SHP77 (cell line): ENCODE measurements at places on chromosomes 11 and 22.

GRCh38 chr22:19693981-19694670 is 20.2 kb upstream of the SEPTIN5 start:
- DNase-seq: no peak

GRCh38 chr11:73932781-73933180 is 18.0 kb upstream of the DNAJB13 start:
- DNase-seq: no peak

DNA sequence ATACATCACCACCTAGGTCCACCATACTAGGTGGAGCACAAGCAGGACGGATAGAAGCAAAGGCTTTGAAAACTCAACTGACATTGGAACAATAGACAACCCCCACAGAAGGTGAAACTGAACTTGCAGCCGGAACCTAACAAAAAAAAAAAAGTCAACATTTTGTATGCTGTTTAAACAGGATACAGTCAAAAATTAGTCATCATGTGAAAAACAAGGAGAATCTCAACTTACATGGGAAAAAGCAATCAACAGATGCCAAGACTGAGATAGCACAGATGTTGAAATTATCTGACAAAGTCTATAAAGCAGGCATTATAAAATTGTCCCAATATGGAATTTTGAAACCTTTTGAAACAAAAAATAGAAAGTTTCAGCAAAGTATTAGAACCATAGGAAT is 123.8 kb downstream of the RAB38 start:
- DNase-seq: no peak

- DNase-seq: no peak
These were observed 15.2 kb upstream of the CARD10 start for GRCh38 chr22:37534445-37534844.

DNA sequence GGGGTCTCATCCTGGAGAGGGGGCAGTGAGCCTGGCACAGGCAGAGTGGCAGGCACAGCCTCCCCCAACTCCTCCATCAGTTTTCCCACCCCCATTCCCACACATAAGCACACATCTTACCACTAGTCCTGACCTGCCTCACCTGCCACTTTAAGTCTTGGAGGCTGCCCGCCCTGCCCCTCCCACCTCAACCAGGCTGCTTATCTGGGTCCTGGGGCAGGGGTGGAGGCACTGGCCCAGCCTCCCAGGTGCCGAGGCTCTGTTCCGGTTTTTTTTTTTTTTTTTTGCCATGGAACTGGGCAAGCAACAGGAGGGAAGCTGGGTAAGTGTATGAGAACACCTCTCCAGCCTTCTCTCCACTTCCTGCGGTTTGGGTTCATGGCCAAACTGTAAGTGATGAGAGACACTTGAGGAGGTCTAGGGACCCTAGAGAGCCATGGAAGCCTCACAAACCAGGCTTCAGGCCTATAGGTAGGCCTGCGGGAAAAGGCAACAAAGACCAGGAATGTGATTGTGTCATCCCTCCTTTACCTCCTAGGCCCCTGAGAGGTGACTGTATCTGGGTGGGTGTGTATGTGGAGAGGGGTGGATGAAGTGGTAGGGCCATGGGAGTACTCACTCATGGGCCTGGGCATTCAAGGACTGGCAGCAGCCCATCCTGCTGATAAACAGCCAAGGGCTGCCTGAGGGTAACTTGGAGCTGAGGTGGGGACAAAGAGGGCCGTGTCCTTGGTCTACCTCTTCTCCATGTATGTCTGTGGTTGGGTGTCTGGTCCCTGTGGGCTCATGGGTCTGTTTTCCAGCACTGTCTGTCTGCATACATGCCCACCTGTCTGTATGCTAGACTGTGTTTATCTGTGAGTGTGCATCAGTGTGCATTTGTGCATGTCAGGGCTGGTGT is 22.6 kb downstream of the PHLDB1 start:
- DNase-seq: no peak

DNA sequence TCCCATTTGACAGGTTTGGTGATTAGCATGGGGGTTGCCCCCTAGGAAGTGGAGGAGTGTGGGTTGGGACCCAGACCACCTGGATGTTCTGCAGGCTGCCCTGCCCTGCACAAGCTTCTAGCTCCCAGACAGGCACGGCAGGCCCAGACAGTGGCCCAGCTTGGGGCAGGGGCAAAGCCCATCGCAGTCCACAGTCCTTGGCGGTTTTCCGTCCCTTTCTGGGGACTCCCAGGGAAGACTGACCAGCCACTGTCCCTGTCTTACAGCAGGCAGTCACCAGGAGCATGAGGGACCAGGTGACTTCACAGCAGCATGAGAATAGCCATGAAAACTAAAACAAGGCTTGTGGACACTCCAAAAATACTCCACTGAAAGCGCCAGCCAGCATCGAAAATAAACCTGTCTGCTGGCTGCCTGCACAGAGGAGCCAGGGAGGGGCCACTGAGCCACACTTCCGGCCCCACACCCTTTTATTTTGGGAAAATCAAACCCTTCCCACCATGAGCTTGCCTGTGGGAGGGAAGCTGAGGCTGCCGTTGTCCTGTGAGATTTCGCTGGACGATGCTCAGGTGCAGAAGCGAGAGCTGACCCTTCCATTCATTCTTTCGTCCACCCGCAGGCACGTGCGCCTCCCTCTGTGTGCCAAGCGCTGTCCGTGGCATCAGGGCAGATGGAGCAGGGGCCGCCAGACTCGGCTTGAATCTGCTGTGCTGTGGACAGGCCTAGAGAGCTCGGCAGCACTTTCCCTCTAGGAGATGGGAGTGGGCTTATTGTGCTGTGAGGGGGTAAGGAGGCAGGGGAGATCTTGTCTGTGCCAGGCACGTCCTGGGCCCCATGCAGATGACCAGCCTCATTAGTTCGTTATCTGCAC is 28.0 kb downstream of the FADD start:
- DNase-seq: no peak

- no peak for DNase-seq
These were observed 58.3 kb upstream of the SORL1 start for GRCh38 chr11:121393855-121394254.

DNA sequence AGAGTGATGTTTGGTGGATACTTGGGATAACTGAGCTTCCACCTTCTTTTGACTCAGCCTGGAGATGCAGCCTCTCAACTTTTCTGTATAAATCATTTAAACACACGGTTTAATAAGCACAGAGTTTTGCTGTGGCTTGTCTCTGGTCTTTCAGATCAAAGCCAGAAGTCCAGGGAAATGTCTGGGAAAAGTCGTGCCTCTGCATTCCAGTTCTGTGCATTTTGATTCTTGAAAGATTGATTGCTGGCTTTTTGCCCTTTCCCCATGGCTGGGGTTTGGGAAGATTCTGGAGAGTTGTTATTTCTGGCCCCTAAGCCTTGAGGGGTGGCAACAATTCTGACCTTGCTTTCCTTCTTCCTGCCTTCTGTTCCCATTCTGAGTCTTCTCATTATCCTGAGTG is 154.1 kb downstream of the COMMD9 start:
- no peak for DNase-seq

GRCh38 chr11:72326151-72326848 is 82.3 kb upstream of the PHOX2A start:
- no peak for DNase-seq

DNA sequence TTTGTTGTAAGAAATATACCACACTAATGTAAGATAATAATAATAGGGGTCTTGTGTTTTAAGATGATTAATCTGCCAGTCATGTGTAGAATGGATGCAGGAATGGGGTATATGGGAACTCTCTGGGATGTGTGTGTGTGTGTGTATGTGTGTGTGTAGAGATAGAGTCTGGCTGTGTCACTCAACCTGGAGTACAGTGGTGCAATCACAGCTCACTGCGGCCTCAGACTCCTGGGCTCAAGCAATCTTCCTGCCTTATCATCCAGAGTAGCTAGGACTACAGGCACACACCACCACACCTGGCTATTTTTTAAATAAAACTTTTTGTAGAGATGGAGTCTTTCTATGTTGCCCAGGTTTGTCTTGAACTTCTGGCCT is 11.5 kb upstream of the PANX1 start:
- DNase-seq: no peak

DNA sequence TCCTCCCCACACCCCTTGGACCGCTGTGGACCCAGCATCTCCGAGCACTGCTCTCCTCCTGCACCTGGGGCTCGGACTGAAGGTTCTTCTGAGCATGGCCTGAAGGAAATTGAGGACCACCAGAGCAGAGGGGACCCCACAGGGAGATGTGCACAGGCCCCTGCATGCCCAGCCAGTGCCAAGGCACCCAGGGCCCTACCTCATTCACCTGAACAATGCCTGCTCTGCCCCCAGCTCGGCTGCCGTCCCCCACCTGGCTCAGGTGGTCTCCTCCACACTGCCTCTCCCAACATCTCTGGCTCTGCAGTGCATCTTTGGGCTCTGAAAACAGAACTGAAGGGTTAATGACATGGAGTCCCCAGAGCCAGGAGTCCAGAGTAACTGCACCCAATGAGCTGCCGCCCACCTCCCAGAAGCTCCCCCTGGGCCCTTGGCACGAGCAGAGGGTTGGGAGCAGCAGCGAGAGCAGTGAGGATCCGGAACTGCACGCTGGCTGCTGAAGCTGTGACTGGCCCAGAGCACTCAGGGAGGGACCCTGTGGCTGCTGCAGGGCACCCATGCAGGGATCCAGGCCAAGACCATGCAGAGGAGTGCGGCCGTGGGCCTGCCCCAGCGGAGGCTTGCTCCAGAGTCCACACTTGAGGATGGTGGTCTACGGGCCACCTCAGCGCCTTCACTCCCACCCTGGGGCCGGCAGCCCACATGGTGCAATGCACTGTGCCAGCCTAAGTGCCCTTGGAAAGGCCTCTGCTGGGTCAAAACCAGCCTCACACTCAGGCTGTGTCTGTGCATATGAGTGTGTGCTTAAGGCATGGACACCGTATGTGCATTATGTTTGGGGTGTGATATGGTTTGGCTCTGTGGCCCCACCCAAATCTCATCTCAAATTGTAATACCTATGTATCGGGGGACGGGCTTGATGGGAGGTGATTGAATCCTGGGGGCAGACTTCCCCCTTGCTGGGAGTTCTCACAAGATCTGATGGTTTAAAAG is 686.1 kb downstream of the TBC1D22A start:
- DNase-seq: no peak

- DNase-seq: no peak
These were observed 173.4 kb downstream of the BCR start for GRCh38 chr22:23353696-23354095.

GRCh38 chr11:68961245-68961644 is 19.5 kb downstream of the MRGPRD start:
- DNase-seq: no peak

GRCh38 chr22:17990147-17990546 is 34.2 kb downstream of the MICAL3 start:
- no peak for DNase-seq

GRCh38 chr11:75815345-75816168 is 547 bp downstream of the UVRAG start:
- peak; percentile 49 for DNase-seq

GRCh38 chr11:32751381-32751780 is 43.1 kb downstream of the CCDC73 start:
- DNase-seq: no peak

- no peak for DNase-seq
These were observed 68.1 kb upstream of the SLC22A12 start for GRCh38 chr11:64522843-64523380.

GRCh38 chr22:28244757-28245156 is 325.7 kb upstream of the PITPNB start:
- no peak for DNase-seq

DNA sequence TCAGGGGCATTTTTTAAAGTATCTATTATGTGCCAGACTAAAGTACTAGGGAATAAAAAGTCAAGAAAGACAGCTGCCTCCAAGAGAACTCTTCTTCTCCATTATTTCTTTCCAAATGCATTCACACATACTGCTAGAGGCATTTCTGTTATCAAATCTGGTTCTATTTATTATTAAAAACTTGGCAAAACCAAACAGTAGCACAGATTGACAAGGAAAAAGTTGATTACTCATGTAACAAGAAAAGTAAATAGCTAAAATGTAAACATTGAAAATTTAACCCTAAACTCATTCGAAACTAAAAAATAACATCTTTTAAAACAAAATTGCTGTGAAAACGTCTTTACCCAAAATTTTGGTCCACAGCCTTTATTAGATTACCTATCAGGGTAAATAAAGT is 132.9 kb upstream of the GUCY1A2 start:
- no peak for DNase-seq

DNA sequence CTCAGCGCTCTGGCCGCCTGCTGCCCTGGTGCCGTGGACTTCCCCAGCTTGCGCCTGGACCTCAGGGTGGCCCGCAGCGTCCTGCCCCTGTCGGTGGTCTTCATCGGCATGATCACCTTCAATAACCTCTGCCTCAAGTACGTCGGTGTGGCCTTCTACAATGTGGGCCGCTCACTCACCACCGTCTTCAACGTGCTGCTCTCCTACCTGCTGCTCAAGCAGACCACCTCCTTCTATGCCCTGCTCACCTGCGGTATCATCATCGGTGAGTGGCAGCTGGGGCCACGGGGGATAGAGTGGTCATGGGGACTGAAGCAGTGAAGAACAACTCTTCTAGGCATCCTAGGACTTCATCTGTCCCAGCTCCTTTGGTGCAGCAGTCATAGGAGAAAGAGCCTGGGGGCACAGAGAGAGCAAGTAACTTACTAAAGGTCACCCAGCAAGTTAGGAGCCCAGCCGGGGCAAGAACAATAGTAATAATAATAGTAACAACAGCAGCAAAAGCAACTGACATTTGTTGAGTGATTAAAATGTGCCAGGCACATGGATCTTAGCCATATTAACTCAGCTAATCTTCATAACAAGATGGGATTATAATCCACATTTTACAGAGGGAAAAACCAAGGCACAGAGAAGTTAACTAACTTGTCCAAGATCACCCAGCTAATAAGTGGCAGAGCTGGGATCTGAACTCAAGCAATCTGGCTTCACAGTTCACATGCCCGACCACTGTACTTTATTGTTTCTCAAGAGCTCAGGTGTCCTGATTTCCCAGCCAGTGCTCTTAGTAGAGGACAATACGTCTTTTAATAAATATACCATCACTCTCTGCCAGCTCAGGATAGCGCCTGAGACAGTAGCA is 1.4 kb downstream of the SLC35C1 start:
- no peak for DNase-seq

DNA sequence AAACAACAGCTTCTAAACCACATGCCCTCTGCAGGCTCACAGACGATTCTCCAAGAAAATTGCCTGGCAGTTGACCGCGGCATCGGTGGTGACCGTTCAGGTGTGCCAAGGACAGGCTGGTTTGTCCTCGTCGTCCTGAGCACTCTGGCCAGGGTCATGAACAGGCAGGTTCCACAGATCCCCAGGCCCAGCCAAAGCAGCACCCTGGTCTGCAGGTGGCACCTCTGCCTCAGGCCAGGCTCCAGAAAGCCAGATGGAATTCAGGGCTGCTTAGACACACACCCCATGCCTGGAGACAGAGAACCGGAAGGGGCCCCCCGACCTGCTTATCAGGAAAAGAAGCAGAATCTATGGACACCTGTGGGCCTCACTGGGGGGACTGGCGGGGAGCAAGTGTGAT is 338.7 kb downstream of the BRD1 start:
- no peak for DNase-seq

- no peak for DNase-seq
These were observed 42.6 kb downstream of the TST start for GRCh38 chr22:36976606-36977005.

DNA sequence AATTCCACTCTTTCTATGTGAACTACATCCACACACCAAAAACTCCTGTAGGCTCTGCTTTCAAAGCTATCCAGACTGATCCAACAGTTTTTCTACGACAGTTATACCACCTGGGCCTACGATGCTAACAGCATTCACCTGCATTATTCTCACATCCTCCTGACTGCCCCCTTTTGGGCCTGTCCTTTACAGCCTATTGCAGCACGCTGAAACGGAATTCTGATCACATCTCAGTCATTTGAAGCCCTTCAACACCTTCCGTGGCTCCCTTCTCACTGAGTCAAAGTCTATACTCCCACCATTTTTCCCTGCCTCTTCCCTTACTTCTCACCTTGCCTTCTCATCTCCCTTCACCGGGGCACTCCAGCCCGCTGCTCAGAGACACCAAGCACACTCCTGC is 791.3 kb upstream of the KIRREL3 start:
- no peak for DNase-seq
